ENCODE measurements at places on chromosomes 7 and 10.

DNA sequence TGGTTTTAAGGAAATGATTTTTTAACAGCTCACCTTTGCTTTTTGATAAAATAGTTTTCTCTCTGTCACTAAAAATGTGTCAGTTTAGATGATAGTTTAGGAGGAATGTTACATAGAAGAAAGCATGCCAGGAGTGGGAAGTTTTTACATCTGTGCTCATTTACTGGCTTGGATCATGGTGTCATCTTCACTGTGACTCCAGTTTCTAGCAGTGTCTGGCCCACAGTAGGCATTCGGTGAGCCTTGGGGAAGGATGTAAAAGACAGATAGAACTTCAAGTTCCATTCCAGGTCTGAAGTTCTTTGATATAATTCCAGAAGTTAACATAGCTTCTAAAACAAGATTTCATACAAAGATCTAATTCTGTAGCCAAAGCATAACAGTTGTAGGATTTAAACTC, 259.2 kb downstream of the BICC1 start:
- DNase-seq, result no peak

DNA sequence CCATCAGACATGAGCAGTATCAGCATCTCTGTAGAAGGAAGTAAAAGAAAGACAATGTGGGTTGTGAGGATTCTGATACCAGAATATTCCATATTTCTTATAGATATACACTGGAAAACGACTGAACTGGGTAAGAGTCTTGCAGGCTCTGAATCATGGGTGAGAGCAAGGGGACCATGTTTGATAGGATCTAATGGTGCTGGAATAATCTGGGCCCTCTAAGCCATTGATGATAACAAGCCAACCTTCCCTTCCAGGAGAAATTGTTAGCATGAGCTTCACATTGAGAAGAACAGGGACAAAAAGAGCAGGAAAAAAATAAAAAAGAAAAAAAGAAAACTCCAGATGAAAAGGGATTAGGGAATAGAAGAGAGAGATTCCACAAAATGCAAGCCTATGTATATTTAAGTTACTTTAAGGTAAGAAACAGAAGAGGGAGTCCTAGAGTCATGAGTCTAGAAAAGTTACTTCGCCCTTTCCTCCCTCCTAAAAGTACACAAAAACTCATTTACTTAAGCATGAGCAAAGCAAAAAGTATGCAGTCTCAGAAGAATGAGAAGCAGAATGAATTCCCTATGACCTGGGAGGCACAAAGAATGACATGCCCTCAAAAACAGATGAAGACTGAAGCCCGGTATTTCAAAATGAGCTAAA, 181.9 kb downstream of the TMEM26 start:
- DNase-seq, result no peak

- DNase-seq, result no peak
Measured at GRCh38 chr10:88116481-88116880, 253.1 kb downstream of the PTEN start.

DNA sequence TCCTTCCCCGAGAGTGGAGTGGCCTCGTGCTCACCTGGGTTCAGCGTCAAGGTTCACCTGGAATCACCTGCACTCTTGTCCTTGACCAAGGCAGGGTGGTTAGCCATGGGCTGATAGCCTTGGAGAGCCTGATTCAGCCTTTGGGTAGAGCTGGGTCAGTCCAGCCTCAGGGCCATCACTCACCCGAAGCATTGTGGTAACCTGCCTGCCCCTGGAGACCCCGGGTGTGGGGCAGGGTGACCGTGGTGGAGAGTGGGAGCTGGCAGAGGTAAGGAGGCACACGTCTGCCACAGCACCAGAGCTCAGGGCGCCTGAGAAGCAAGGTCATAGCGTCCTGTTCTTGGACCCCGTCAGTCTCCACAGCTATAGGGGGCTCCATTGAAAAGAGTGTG, 27.8 kb upstream of the WDFY4 start:
- no peak for DNase-seq

DNA sequence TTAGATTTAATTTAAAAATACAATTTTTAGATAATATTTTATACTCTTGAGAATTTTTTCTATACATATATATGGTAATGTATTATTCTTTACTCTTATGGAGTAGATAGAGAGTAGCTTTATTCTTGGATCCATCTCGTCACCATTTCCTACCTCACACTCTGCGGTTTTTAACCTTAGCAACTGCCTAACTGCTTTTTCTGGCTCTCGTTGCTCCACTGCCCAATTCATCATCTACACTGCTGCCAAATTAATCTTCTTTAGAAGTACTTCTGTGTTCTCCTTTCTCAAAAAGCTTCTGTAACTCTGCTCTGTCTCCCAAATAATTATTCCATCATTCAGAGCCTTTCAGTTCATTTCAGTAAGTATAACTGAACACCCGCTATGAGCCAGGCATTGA, 35.3 kb downstream of the CAPZA2 start:
- DNase-seq, result no peak

- DNase-seq, result no peak
Measured at GRCh38 chr10:79306644-79307220, 40.5 kb upstream of the PPIF start.

GRCh38 chr10:5723692-5724091, 39.1 kb downstream of the TASOR2 start:
- DNase-seq, result no peak

- no peak for DNase-seq
Measured at GRCh38 chr10:72523062-72523461, 102.8 kb downstream of the MICU1 start.

GRCh38 chr10:50651808-50652207, 28.1 kb upstream of the SGMS1 start:
- DNase-seq, result no peak

DNA sequence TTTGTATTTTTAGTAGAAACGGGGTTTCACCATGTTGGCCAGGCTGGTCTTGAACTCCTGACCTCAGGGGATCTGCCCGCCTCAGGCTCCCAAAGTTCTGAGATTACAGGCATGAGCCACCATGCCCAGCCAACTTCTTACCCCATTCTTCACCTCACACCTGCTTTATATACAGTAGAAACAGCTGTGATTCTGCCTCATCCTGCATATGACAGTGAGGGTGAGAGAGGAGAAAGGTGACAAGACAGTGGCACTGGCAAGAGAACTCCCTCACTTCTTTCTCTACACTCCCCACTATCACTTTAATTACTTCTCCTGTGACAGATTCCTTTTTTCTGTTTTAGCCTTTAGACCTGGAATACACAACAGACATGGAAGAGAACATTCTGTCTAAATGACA, 61.8 kb upstream of the CAPZA2 start:
- no peak for DNase-seq

DNA sequence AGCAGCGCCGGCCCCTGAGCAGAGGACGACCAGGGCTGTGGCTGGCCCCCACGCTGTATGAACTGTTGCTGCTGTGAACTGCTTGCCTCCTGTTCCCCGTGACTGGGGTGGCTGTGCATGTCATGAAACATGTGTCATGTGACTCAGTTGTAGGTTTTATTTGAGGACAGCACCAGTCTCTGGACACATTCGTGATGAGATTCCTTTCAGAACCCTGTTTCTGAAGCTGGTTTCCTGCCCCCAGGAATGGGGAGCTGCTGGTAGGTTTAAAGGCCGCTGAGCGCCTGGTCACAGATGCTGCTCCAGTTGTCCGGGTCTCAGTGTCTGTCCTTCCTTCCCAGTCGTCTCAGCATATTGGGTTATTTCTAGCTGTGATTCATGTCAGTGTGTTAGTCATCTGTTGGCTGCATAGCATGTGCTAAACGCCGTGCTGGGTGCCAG, 79.1 kb upstream of the PPIF start:
- no peak for DNase-seq
